ENCODE measurements at places on chromosomes 16 and 17. TPM values are rescaled to one million over a fixed set of nuclear protein-coding genes. Genes with fewer than 3 reads are reported as not detected.

The HOXB1 gene
- not detected for total RNA-seq

The FBXL16 gene
- 2.6 TPM for total RNA-seq

The KRTAP1-5 gene
- total RNA-seq, result not detected

The USP43 gene
- 4.5 TPM for total RNA-seq

Measured in A549 treated with CpdA at 1 μM for 4 hours (cell line).